ENCODE measurements at places on chromosomes 2 and 18.

DNA sequence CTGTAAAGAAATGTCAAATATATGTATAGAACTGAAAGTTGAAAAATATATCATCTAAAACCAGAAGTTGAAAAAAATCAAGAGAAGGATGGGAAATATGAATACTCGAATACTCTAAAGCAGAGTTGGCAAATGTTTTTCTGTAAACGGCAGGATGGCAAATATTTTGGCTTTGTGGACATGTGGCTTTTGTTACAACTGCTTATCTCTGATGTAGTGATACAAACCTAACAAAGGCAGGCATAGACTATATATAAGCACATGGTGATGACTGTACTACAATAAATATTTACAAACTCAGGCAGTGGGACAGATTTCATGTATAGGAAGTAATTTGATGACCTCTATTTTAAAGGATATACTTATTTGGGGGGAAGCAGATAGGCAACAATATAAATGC is 224.6 kb upstream of the LRRTM4 start:
- no peak for DNase-seq

DNA sequence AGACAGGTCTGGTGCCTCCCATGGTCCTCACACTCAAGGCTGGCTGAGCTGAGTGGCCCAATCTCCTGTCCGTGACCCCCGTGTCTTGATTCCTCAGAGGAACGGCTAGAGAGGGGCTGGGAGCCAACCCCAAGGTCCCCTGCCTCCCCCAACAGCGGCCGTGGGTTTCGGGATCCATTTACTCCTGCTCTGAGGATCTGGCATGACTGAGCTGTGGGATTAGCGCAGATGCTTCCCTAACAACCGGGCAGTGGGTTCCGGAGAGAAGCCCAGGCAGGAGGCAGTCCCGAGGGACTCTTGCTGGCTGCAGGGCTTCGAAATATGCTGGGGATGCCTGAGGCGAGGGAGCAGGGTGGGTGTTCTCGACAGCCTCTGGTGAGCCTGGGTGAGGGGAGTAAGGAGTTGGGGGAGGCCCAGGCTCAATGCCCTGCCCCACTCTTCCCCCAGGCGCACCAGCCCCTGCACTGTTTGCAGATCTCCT is 18.9 kb downstream of the GPR35 start:
- no peak for DNase-seq

DNA sequence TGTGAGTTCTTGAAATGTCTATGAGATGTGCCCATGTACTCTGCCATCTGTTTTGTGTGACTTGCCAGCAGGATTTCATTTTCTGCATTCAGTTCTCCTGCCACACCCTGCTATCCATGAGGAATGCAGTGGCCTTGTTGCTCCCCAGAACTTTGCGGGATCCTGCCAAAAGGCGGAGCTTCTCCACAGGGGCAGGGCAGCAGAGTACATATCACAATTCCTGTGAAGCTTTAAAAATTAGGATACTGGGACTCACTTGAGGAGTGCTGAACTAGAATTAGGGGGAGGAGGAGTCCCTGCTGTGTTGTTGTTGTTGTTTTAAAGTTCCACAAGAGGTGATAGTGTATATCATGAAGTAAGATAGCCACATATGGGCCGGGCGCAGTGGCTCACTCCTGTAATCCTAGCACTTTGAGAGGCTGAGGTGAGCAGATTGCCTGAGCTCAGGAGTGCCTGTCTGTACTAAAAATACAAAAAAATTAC is 76.4 kb downstream of the TANC1 start:
- DNase-seq: no peak

DNA sequence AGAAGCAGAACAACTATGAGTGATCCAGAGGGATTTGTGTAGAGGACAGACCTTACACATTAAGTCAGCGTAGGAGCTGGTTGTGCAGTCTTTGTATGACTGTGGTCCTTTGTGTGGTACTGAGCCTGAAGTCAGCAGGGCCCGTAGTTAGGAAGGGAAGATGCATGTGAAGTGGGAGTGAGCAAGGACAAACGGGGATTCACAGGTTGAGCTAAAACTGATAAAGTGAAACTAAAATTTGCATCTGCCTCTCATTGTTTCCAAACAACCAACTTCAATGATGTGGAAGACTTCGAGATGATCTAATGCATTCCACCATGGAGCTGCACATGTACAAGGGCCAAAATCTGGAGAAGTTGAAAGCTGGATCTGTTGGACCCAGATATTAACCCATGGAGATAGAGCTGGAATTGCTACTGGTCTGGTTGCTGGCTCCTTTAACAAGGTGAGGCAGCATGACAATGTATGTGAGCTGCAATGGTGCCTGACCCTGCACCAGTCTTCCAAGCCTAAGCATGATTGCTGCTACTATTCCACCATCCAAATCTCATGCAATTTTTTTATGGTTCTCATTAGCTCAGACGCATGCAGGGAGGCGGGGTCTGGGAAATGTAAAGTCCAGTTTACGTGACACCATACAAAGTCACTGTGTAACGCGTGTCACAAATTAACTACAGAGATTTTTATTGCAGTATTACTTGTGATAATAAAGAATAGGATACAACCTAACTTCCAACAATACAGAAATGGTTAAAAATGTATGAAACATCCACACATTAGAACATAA is 12.1 kb upstream of the CYBRD1 start:
- no peak for DNase-seq

DNA sequence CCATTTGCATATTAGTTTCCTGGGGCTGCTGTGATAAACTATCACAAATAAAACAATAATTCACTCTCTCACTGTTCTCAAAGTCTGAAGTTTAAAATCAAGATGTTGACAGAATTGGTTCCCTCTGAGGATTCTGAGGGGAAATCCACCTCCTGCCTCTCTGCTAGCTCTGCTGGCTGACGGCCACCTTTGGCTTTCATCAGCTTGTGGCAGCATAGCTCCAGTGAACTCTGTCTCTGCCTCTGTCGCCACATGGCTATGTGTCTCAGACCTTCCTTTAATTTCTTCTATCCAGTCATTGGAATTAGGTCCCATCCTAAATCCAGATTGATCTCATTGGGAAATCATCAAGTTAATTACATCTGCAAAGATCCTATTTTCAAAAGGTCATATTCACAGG is 38.9 kb upstream of the TRIM43 start:
- no peak for DNase-seq

GRCh38 chr2:62196278-62196901 is 475 bp downstream of the B3GNT2 start:
- DNase-seq: no peak

DNA sequence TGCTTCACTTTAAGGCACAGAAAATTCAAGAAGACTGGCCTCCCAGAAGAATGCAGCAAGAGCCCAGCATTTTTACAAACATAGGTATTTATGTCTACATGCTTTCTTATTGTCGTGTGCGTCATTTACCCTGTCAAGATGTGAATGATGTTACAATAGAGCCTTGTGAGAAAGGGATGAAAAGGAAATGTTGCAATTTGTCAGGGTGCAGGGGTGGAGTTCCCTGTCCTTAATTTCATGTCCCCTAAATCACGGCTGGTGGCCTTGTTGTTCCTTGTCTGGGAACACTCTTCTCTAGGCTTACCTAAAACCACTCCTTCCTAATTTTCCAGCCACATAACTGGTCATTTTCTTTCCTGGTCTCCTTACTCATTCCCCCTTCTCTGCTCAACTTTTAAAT is 194.2 kb downstream of the TXNL1 start:
- DNase-seq: no peak
